ENCODE measurements at places on chromosomes 11 and 22.

- DNase-seq: peak; percentile 1
Observed at GRCh38 chr11:78646564-78647185, 72.0 kb upstream of the NARS2 start.

DNA sequence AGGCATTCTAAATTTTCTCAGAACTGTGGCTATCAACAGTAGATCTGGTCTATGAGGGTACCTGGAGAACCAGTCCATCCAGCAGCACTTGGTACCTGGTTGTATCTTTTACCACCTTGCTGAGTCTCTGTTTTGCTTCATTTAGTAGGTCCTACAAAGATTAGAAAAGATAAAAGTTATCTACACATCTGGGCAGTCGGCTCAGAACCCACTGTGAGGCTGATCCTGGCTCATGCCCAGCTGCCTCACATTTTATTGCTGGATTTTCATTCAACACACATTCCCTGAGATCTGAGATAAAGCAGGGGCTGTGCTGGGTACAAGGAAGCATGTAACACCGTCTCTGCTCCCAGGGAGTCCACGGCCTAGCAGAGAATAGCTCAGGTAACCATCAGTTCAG lies 27.5 kb downstream of the ATP6V1E1 start:
- DNase-seq: no peak

GRCh38 chr22:27752141-27752540 lies 49.4 kb downstream of the MN1 start:
- no peak for DNase-seq

DNA sequence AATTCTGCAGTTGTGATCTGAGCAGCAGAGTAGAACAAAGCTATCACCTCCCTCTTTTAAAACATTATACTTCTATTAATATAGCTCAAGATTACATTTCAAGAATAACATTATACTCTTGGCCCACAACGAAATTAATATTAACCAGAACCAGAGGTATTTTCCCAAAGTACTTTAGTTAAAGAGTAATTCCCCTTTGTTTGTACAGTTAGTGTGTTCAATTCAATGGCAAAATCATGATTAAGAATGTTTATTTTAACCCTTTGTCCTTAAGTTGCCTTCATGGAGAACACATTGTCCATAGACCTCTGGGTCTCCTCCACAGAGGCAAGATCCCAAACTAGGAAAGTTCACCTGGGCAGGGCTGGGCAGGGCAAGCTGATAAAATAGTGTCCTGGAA lies 88.0 kb upstream of the CSNK2A3 start:
- DNase-seq: no peak

DNA sequence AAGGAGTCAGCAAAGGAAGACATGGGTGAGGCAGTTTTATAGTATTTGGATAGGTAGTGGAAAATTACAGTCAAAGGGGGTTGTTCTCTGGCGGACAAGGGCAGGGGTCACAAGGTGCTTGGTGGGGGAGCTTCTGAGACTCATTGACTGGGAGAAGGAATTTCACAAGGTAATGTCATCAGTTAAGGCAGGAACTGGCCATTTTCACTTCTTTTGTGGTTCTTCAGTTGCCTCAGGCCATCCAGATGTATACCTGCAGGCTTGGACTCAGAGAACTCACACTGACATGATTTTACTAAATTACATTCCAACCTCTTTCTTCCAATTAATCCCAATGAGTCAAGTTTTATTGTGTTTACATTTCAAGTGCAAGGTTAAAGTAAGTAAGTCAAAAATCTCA lies 240.5 kb upstream of the API5 start:
- DNase-seq: no peak

GRCh38 chr11:43943372-43943930 lies 1.0 kb downstream of the C11orf96 start:
- no peak for DNase-seq

DNA sequence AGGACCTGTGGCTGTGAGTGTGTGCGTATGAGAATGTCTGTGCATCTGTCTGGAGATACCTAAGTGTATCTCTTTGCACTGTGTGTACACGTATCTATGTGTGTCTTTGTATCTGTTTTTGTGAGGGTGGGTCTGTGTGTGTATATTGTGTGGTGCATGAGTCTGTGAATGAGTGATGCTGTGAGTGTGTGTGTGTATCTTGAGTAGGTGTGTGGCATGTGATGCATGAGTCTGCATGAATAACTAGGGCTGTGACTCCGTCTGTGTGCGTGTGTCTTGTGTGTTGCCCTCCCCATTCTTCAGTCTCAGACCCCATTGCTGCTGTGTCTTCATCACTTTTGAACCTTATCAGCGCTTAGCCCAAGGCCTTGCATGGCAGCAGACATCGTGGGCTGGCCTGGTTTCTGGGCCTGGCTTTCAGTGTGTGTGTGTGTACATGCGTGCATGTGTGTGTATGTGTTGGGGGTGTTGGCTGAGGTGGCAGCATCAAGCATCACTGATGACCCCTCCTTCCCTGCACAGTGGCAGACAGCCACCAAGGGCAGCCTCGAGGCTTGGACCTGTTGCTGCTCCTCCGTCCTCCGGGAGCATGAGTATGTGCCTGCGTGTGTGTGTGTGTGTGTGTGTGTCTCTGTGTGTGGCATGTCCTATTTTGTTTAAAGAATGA lies 1.4 kb downstream of the SGSM1 start:
- DNase-seq: peak; percentile 7

GRCh38 chr22:39797528-39798147 lies 95.9 kb downstream of the ENTHD1 start:
- no peak for DNase-seq

DNA sequence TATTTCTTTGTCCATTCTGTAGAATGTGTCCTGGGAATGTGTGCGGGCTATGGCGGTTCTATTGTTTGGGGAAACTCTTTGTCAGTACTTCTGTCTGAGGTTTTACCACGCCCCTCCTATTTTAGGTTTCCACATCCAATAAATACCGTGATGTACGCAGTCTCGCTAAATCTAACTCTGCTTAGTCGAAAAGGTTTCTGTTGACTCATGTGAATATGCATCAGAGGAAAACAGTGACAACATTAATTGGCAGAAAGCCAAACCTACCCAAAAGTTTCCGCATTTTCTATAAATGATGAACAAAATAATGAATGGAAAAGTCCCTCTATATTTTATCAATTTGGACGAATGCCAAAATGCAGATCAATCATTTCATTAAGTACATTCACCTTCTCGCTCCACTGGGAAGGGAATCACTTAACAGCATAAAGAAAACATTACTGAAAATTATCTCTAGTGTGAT lies 143.4 kb downstream of the MAML2 start:
- DNase-seq: no peak

DNA sequence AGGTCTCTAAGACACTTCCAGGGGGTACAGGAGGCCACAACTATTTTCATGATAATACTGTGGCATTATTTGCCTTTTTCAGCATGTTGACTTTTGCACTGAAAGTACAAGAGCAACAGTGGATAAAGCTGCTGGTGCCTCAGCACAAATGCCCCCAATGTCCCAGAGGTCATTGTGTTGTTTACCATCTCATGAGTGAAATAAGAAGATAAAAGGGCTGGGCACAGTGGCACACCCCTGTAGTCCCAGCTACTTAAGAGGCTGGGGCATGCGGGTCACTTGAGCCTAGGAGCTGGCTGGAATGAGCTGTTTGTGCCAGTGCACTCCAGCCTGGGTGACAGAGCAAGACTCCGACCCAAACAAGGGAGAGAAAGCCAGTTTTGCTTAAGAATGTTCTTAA lies 72.6 kb upstream of the RAB1B start:
- DNase-seq: no peak

- no peak for DNase-seq
Observed at GRCh38 chr11:64767344-64768299, 7.8 kb upstream of the PYGM start.

DNA sequence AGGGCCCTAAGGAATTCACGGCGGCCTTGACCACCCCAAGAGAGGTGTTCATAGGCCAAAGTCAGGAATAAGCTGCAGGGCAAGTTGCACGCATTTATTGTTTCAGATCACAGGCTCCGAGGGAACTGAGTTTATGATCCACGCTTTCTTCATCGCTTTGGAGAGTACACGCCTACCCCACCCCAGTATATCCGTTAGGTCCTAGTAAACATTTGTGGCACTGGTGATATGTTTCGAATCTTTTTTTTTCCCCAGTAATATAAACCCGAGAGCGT lies 805 bp downstream of the GANAB start:
- no peak for DNase-seq

GRCh38 chr22:45336971-45337431 lies 27.3 kb downstream of the FAM118A start:
- no peak for DNase-seq

DNA sequence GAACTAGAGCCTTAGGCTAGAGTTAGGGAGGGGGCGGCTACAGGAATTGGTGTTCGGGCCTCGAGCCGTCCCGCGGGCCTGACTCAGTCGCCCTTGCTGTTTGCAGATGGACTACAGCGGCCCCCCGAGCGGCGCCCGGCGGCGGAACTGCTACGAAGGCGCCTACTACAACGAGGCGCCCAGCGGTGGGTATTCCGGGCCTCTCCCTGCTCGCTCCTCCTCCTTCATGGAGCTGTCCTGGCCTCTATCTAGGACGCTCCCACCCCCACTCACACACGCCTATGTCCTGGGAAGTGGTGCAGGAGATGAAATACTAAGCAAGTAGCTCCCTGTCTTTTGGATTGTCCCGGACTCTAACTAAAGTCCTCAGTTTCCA lies 1.4 kb downstream of the MYOD1 start:
- DNase-seq: no peak

DNA sequence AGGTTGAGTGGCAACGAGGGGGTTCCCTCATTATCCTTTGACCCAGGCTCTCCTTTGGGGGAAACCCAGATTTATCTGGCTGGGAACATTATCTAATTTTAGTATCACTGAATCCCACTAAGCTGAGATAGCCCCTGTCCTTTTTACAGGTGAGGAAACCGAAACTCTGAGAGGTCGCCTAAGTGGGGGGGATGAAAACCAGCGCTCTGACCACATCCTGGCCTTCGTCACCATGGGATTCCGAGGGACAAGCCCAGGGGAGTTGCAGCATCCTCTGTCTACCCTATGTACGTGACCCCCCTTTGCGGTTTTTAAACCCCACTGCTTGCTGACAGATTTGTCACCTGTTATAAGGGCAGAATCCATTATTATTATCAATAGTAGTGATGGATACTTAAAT lies 61.0 kb downstream of the ISX start:
- DNase-seq: no peak

DNA sequence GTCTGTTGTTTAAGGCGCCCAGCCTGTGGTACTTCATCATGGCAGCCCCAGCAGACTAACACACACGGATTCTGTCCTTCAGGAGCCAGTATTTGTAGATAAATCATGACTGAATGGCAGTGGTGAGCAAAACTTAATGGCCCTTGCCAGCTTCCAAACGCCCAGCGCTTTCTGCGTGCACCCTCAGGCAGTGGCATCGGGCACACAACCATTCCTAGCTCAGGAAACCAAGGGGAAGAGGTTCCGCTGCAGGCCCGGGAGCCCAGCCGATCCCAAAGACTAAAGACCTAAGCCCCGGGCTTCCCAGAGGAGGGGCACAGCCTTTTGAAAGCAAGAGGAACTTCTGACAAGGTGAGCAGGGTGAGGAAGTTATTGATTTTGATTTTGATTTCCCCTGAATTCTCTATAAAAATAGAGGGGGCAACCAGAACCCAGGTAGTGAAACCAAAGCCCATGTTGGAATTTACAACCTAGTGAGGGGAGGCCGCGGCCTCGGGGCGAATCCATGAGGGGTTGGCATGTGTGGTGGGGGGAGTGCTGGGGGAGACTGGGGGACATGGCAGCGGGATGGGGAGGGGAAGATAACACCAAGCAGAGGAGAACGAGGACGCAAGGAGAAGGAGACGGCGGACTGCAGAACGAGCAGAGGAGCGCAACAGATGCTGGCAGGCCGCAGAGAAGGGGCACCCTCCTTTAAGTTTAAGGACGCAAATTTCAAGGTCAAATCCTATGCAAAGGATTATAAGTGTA lies 79.9 kb upstream of the SEPTIN5 start:
- DNase-seq: no peak

- no peak for DNase-seq
Observed at GRCh38 chr11:12927886-12928285, 81.2 kb upstream of the RASSF10 start.

DNA sequence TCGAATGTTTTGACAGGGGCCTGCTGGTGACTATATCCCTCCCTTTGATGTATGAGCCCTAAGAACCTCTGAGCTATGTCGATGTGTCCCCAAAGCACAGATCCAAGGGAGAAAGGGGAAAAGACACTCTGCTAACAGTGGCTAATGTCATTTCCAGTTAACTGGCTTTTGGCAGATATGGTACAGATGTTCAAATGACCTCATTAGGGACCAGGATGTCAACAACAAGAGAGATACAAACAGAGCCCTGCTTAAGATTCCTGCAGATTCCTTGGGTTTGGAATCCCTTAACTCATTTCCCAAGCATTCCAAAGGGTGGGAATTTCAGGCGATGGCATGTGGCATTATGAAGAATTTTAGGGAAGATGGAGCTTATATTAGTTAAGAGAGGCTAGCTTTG lies 517.3 kb downstream of the SOX6 start:
- no peak for DNase-seq

GRCh38 chr11:61778920-61779650 lies 13.3 kb downstream of the TMEM258 start:
- no peak for DNase-seq

- DNase-seq: no peak
Observed at GRCh38 chr22:44730022-44730393, 22.4 kb upstream of the ARHGAP8 start.

DNA sequence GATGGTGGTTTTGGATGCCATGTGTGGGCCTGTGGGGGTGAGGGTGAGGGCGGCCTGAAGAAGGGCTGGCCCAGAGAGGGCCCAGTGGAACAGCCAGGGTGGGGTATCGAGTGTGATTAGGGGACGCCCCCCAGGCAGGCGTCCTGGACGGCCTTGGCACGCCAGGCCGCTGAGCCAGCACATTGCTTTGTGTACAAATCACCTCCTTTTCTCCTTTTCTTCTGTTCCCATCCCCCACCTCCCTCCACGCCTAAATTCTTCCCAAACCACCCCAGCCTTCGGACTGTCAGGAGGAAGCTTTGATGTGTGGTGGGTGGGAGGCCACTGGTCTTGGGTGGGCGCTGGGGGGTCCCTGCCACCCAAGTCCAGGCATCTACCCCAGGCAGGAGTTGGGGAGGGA lies 7.8 kb upstream of the CD248 start:
- DNase-seq: no peak

DNA sequence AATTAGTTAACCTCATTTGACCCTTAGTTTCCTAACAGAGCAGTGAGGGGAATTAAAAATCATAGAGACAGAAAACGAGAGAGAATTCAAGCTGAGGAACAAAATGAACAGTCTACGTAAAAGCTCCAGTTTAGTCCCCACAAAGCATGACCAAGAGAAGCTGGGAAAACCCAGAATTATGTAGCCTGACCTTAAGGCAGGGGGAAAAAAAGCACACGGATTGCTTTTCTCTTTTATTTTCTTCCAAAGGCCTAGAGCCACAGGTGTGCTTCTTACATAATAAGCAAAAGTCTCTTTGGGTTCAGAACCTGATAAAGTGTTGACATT lies 514 bp upstream of the AMBRA1 start:
- DNase-seq: no peak

- DNase-seq: peak; percentile 64
Observed at GRCh38 chr22:36286096-36286957, 33.4 kb downstream of the APOL1 start.

DNA sequence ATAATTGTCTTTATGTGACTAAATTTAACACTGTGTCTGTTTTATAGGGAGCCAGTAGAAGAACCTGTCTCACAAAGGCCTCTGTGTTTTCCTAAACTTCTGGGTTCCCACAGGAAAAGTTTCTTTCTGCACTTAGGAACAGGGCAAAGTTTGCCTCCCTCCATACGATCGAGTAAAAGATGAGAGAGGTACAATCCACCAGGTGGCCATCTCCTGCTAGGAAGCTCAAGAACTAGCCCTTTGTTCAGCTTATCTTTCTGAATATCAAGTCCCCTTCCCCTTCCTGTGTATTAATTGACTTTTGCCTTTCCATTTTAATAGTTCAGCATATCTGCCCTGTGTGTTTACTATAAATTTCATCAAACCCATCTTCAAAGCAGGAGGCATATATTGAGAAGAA lies 18.0 kb downstream of the CSNK2A3 start:
- DNase-seq: no peak

Measured in cerebellar nuclear complex (tissue), 1 donor.